ENCODE measurements at places on chromosomes 12 and 14. TPM values are rescaled to one million over a fixed set of nuclear protein-coding genes. Genes with fewer than 3 reads are reported as not detected.

Gene IRAK3
- 0.16 TPM for polyA plus RNA-seq

Gene MYF6
- polyA plus RNA-seq: not detected

Gene PLA2G1B
- not detected for polyA plus RNA-seq

Gene KCNC2
- not detected for polyA plus RNA-seq

Gene NR4A1
- 39.6 TPM for polyA plus RNA-seq

Gene CALCOCO1
- polyA plus RNA-seq: 28.7 TPM

Gene WNK1
- polyA plus RNA-seq: 88.4 TPM

Gene TAS2R31
- 0.28 TPM for polyA plus RNA-seq

Gene TAS2R13
- polyA plus RNA-seq: not detected

DNA sequence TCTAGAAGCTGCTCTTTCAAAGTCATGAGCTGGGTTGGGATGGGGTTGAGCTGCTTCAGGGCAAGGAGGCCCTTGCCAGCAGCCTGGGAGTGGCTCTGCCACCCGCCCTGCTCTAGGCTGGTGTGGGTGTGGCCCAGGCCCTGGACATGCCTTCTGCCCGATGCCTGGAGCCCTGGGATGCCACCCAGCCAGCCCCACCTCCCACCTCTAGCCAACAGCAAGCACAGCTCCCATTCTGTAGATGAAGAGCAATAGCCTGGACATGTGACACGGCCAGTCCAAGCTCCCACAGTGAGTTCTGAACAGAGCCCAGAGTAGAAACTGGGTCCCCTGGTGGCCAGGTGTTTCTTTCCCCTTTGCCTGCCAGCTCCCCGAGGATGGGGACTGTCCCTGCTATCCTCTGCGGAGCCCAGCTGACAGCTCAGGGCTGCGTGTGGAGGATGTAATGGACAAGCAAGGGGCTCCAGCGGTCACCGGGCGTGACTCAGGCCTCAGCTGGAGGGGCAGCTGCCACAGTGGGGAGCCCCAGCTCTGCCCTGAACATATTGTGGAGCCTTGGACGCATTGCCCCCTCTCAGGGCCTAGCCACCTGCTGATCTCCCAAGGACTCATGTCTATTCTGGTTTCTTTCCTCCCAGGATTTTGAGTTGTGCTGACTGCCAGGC is 165.2 kb downstream of the TSPAN9 start:
- DNase-seq: peak; percentile 7

DNA sequence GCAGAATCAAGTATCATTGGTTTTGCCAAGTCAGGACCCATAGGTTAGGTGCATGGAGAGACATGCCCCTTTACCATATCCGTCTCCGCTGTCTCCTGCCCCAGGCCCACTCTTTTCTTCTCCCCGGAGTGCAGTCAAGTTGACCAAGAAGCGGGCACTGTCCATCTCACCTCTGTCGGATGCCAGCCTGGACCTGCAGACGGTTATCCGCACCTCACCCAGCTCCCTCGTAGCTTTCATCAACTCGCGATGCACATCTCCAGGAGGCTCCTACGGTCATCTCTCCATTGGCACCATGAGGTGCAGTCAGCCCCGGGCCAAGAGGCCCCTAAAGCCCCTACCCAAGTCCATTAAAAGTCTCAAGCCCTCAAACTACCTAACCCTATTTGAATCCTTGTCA is 5.0 kb downstream of the GLI1 start:
- no peak for DNase-seq

DNA sequence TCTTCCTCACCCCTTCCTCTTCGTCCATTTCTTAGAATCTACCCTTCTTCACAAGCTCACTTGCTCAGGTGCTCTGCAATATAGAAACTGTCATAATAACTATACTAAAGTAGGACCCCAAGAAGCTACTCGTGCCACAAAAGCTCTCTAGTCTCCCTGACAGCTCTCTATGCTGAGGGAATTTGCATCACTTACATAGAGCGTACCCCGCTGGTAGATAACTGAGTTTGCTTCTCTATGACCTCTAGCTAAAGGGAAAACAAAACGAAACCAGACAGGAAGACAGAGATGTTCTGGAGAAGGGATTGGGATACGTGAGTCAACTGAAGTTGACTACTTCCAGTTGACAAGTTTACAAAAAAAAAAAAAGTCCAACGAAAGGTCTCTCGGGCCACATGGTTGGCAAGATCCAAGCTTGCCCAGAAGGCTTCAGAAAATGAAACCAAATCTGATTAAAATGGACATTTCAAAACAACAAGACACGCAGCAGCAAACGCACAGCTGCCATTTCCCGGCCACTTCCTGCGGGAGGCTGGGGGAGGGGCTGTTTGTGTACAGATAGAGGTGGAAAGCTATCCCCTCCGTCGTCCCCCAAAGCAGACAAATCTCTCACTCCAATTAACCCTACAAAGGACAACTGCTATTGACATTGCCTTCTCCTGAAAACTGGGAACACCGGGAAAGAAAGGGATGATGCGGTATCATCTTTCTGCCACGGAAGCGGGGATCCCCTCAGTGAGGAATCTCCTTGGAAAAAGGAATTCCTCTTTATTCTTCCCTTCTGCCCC is 1.3 kb downstream of the BAZ2A start:
- peak; percentile 35 for DNase-seq

DNA sequence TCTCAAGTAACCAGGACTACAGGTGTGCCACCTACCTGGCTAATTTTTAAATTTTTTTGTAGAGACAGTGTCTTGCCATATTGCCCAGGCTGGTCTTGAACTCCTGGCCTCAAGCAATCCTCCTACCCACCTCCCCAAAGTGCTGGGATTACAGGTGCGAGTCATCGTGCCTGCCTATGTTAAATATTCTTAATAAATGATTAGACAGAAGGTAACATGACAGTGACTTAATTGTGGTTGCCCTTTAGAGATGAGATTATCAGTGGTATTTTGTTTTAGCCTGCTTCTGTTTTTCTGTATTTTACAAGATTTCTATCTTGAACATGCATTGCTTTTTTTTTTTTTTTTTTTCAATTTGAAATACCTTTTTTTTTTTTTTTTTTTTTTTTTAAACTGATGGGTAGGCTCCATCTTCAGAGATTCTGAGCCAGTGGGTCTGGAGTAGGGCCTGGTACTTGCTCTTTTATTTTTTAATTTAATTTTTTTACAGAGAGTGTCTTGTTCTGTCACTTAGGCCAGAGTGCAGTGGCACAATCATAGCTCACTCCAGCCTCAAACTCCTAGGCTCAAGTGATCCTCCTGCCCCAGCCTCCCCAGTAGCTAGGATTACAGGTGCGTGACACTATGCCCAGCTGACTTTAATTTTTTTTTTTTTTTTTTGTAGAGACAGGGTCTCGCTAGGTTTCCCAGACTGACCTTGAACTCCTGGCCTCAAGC is 88.4 kb downstream of the BORCS5 start:
- no peak for DNase-seq

GRCh38 chr14:68749487-68750475 is 43.1 kb downstream of the ZFP36L1 start:
- DNase-seq: no peak

- no peak for DNase-seq
These were observed 10.9 kb downstream of the TNS2 start for GRCh38 chr12:53060721-53061276.

GRCh38 chr14:52939427-52939826 is 11.4 kb downstream of the FERMT2 start:
- DNase-seq: no peak

GRCh38 chr12:70787612-70788011 is 132.9 kb downstream of the PTPRR start:
- no peak for DNase-seq

- DNase-seq: no peak
These were observed 96.7 kb downstream of the CCER1 start for GRCh38 chr12:90858252-90858651.

- peak; percentile 86 for DNase-seq
These were observed 40.9 kb downstream of the CCDC85C start for GRCh38 chr14:99562856-99563748.

GRCh38 chr14:61811882-61812346 is 49.7 kb downstream of the SNAPC1 start:
- DNase-seq: no peak

- no peak for DNase-seq
These were observed 309.6 kb downstream of the TMTC2 start for GRCh38 chr12:82996168-82996812.

GRCh38 chr12:2076196-2076570 is 23.4 kb downstream of the CACNA1C start:
- DNase-seq: no peak

DNA sequence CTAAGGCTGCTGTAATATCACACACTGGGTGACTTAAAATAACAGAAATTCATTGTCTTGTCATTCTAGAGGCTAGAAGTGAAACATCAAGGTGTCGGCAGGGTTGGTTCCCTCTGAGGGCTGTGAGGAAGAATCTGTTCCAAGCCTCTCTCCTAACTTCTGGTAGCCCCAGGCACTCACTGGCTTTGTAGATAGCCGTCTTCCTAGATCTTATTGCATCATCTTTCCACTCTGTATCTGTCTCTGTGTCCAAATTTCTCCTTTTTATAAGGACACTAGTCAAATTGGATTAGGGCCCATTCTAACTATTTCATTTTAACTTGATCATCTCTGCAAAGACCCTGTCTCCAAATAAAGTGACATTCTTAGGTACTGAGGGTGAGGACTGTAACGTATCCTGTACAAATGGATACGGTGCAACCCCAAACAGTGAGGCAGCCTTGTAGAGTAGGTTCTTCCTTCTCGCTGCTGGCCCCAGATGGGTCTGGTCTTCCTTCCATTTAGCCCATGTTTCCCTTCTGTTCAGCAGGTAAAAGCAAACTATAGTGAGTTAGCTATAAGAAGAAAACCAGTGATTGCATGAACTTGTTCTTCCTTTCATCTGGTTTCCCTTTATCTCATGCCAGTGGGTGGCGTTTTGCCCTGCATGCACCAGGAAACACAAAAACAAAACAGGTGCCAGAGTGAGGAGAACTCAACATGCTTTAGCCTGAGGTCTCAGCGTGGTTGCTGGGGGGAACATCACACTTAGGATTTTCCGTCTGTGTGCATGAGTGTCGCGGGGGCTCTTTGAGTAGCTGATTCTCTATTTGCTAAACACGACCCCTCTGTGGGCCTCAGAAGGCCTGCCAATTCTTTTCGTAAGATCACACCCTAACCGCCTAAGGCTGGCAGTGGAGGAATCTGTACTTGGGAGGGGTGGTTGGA is 19.5 kb downstream of the TTC9 start:
- no peak for DNase-seq

DNA sequence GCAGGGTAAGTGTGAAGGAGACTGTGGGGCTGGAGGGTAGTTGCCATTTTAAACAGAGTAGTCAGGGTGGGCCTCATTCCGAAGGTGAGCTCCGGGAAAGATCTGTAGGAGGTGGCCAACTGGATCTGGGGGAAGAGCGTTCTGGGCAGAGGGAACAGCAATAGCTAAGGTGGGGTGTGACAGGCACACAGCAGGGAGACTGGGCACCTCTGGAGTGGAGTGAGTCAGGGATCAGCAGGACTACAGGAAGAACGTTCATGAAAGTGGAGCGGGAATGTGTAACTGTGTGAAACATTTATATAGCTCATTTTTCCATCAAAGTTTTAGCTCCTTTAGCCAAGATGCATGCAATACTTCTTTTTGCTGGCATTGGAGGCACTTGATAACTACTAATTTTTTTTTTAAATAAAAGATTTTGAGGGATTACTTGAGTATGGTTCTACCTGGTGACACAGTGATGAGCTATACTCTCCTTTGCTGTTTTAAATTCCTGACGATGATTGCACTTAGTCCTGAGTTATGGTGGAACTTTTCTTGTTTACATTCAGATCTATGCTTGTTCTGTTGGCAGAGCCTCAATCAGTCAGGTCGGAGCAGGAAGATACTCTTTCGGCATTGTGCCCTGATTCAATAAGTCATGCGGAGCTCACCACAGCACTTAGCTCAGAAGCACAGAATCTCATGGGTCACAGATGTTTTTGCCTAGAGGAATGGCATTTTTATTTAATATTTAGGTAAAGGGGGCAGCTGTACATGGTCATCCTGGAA is 106.4 kb downstream of the WIF1 start:
- DNase-seq: no peak

DNA sequence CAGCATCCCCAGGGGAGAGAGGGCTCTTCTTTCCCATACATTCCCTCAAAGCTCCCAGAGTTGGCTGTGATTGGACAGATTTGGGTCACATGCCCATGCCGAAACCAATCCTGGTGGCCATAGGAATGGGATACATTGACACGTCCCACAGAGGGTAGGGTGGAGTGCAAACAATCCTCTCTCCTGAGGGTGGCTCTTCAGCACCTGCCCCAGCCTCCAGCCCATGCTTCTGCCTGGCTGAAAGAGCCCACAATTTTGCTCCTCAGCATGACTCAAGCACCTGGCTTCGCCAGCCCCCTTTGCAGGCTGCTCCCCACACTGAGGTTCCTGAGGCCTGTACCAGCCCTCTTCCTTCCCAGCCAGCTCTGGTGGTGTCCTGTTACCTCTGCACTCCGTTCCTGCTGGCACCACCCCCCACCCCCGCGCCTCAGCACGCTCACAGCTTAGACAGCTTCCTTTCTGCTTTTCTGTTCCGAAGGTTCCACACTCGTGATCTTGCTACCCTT is 71.7 kb downstream of the CCDC92 start:
- no peak for DNase-seq

GRCh38 chr12:118355843-118356242 is 16.9 kb downstream of the TAOK3 start:
- DNase-seq: no peak

DNA sequence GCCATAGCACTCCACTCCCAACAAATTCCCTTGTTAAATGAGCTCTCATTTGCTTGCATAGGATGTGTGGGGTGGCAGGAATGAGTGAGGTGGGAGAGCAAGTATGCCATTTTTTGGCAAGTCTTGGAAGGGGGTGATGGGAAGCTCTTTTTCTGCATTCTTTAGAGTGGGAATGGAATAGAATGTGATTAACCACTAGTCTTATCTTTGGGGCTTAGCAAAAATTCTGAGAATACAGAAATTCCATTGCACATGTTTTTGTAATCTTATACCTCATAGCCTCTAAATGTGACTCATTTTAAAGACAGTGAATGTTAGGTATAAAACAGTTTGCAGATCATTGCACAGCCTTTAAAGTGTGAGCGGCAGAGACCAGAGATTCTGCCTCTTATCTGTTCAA is 28.4 kb upstream of the NEDD1 start:
- DNase-seq: no peak

GRCh38 chr14:25049568-25050268 is at the start of gene STXBP6:
Gene STXBP6, minus strand, starts transcription at chr14:25050147. Its CDS starts 75,329 bp downstream, at chr14:24974818.
- DNase-seq: peak; percentile 35

GRCh38 chr14:69938751-69939150 is 59.5 kb downstream of the SMOC1 start:
- no peak for DNase-seq

GRCh38 chr14:75864352-75864751 is 117.4 kb downstream of the TGFB3 start:
- no peak for DNase-seq

GRCh38 chr12:89234324-89235114 is 117.8 kb downstream of the DUSP6 start:
- no peak for DNase-seq

DNA sequence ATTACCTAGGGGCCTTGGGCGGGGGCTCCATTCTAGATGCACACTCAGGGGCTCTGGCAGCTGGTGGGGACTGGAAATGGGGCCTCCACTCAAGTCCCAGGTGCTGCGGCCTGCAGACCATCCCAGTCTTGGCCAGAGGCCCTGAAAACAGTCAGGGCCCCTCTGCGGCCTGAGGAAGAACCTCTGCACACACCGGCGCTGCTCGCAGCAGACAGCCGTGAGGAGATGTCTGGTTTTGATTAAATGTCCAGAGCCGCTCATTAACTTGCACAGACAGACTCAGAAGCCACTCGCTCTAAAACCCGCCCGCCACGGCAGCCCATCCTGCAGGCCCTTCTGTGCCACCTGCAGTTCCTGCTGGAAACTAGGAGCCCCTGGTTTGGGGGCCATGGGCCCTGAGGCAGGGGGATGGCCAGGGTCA is 36.4 kb upstream of the NCOR2 start:
- DNase-seq: no peak

GRCh38 chr14:35747379-35747778 is 61.7 kb downstream of the RALGAPA1 start:
- no peak for DNase-seq

- no peak for DNase-seq
These were observed 139.4 kb upstream of the FRMD6 start for GRCh38 chr14:51512316-51512715.
